CD4-positive, alpha-beta T cell treated with Interleukin-6 at 100 ng/mL for 8 hours (primary cell): ENCODE measurements at places on chromosomes 1 and 21.
A peak's percentile ranks its signal among the peaks of the same experiment; 100 is the strongest.

DNA sequence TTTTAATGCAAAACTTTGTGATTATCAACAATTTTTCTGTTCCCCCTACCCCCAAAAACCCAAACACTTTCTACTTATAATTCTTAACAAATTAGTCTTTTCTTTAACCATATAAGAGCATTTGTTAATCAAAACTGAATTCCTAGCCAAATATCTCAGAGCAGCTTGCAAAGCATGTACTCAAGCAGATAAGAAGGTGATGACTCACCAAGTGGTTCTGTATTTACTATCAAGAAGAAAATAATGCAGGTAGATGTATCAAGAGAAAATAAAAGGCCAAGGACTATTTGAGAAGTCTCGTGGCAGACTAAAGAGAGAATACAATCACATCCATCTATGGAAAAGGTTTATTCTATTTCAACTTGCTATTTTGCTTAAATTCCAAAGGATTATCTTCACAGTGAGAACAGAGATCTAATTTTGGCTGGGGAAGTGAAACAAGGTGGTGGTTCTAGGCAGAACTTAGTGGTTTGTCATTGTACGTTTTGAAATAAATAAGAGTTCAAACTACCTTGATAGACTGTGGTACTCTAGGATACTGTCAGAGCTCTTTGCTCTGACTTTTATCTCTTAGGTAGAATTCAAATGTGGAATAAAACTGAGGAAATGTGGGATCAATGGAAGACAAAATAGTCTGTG is 94.7 kb upstream of the NRIP1 start:
- DNase-seq = no peak

- DNase-seq = peak; percentile 40
Measured at GRCh38 chr1:93817819-93818569, 61.0 kb downstream of the DNTTIP2 start.

- DNase-seq = no peak
Measured at GRCh38 chr21:42705746-42706374, 52.4 kb downstream of the PDE9A start.

GRCh38 chr1:76632136-76632535 is 235.1 kb upstream of the ST6GALNAC5 start:
- no peak for DNase-seq

GRCh38 chr1:230248889-230249270 is 177.3 kb downstream of the PGBD5 start:
- no peak for DNase-seq

GRCh38 chr21:26798856-26799751 is 46.1 kb downstream of the ADAMTS1 start:
- DNase-seq = no peak

GRCh38 chr1:12475530-12475934 is 142.5 kb downstream of the DHRS3 start:
- peak; percentile 17 for DNase-seq

GRCh38 chr1:156489166-156489934 is 11.2 kb downstream of the MEF2D start:
- peak; percentile 24 for DNase-seq

GRCh38 chr1:114111731-114112641 is 41.7 kb downstream of the SYT6 start:
- DNase-seq = no peak

- DNase-seq = no peak
Measured at GRCh38 chr1:225485226-225485625, 57.4 kb upstream of the LBR start.
